ENCODE measurements at places on chromosomes 2 and 18.

DNA sequence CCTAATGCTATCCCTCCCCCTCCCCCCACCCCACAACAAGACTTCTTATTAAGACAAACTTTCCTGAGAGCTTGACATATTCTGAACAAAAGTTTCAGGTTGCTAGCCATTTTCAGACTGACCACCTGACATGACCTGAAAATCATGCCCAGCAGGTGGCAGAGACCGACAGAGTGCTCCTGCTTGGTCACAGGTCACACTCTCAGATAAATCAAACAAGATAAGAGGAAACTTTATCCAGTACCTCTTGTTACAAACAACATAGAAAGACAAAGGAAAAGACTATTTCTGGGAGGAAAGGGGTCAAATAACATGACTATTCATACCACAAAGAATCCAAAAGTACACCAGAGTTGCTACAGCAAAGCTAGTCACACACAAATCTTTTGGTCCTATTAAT, 107.4 kb downstream of the TMEM200C start:
- DNase-seq = no peak

DNA sequence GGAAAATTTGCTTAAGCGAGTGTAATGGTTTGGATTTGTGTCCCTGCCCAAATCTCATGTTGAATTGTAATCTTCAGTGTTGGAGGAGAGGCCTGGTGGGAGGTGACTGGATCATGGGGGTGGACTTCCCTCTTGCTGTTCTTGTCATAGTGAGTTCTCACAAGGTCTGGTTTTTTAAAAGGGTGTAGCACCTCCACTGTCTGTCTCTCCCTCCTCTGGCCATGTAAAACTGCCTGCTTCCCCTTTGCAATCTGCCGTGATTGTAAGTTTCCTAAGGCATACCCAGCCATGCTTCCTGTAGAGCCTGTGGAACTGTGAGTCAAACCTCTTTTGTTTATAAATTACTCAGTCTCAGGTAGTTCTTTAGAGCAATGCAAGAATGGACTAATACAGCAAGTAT, 6.6 kb downstream of the YIPF4 start:
- no peak for DNase-seq

DNA sequence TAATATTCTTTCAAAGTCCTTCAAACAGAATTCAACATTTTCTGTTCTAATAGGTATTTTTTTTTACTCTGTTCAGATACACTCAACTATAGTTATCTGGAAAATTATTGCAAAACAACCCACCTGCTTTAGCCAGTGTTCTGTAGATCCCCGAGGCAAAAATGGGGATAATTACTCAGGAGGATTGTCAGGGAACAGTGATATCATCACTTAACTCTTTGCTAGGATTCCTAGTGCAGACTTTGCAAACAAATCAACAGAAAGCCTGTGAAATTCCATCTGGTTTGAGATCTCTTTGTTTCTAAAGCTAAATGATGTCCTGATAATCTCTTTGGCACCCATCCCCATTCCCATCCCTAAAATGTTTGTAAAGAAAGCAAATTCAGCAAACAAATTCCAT, 413.6 kb upstream of the MEIS1 start:
- DNase-seq = no peak

DNA sequence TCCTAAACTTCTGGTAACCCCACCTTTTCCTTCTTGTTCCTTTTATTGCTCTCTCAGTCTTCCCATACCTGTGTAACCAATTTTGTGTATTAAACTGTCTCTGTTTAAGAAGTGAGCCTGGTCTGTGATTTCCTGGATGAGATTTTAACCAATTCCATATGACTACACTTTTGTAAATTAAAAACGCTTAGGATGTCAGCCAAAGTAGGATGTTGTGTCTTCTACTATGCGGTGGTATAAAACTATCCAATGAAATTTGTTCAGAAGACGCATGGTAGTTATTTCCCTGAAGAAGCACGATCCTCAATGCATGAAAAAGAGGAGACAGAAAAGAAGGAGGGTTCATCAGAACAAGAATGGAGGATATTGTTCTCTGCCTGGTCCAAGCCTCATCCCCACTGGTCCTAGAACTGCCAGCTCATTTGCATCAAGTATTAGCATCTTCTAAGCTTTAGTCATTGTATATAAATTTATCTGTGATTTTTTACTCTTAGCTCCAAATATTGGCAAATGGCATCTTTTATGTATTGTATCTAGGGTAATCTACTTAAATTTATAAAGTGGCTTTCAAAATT, 127.4 kb downstream of the TGIF1 start:
- no peak for DNase-seq

DNA sequence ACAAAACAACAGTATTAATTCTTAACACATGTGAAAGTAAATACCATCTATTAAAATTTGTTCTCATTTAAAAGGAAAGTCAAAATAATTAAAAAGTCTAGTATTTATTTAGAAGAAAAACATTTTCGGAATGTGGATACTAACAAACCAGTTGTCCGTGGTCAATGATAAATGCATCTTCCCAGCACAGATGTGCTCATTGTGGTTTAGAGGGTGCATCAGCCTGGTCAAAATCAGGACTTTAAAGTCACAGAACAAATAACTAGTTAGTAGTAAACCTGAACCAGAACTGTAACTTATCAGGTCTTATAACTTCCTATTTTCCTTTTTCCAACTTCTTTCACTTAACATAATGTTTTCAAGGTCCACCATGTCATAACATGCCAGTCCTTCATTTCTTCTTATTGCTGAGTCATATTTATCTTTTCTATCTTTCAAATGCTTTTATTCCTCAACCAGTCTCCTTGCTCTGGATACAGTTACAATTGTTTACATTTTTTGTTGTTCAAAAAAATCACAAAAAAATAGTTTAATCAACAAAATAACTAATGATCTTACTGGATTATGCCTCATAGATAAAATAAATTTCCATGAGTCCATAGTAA, 55.8 kb downstream of the ID2 start:
- no peak for DNase-seq

DNA sequence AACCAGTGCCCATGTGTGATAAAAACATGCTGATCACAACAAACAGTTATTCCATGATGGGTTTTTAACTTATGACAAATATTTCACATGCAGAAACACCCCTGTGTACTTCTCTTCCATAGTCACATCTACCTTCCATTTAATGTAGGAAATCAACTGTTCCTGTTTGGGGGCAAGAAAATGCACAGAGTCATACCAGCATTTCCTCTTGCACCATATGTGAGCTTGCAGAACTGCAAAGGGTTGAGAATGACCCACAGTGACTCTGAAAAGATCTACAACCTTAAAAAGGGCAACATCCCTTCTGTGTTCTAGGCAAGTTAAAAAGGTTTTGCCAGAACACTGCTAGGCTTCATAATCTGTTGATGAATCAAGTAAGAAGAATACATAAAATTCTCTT, 9.9 kb downstream of the BMP10 start:
- DNase-seq = no peak

GRCh38 chr2:69390471-69390870, 3.4 kb upstream of the GFPT1 start:
- no peak for DNase-seq

DNA sequence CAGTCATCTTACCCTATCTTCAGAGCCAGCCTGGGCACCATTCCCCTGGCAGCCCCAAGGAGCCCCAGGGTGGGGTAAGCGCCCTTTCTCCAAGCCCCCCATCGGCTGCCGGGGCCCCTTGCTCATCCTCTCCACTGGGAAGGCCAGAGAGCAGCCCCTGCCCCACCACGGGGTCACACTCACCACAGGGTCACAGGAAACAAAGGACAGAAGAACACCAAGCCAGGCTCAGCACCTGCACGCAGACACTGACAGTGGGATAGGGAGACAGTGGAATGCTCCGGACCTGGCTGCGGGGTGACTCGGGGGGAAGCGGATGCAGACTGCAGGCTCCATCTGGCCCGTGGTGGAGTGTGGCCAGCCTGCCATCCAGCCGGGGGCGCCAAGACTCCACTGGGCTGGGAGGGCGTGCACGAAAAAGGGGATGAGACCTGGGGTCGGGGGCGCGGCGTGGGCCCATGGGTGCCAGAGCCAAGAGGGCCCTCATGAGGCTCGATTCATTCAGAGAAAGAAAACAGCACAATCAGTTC, 21.1 kb downstream of the HDAC4 start:
- no peak for DNase-seq

- no peak for DNase-seq
Measured at GRCh38 chr2:74975016-74975415, 16.6 kb downstream of the POLE4 start.

- DNase-seq = peak; percentile 54
Measured at GRCh38 chr2:165406173-165406572, 63.3 kb upstream of the CSRNP3 start.
